ENCODE measurements at places on chromosomes 5 and 9.

- DNase-seq, result no peak
Measured at GRCh38 chr5:95730730-95731570, at the start of gene RHOBTB3. TSS of gene RHOBTB3 (plus strand) at chr5:95731336. CDS start at chr5:95731683, 347 bp downstream.

DNA sequence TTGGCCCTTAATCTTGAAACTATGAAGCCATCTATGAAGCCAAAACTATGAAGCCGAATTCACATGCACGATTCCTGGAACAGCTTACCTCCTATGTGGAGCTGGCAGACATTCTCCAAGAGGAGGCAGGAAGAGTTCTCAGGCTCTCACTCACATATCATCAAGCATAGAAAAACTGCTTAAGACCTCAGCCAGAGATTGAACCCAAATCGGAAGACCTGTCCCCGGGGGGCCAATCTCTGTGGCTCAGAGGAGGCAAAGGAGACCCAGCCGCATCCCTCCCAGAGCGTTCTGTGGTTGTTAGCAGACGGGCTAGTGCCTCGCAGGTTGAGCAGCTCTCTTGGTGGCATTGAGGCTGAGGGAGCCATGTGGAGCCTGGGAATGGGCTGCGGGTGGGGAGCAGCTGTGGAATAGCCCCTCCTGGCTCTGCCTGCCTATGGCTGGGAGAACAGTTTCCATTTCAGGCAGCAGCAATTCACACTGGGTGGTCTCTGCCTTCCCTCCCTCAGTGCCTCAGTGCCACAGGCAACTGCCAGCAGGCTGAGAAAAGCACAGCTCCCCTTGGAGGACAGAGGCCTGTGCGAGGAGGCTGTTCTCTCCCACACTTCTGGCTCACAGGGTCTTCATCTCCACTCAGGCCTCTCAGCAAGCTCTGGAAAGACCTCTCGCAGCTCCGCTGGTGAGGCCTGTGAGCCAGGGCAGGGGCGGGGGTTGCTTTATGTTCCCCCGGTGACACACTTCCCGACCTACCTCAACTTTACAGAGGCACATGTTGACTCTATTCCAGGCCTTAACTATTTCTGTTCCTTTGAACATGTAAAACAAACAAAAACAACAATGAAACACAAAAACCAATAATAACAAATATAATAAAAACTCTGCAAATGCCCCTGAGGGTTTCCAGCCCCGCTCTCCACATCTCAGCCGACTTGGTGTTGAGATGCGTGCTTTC is 17.4 kb upstream of the TMEM174 start:
- DNase-seq, result no peak

GRCh38 chr5:937151-937924 is 44.7 kb downstream of the TRIP13 start:
- DNase-seq, result no peak

- no peak for DNase-seq
Measured at GRCh38 chr5:151469992-151470391, 22.6 kb downstream of the SLC36A1 start.

DNA sequence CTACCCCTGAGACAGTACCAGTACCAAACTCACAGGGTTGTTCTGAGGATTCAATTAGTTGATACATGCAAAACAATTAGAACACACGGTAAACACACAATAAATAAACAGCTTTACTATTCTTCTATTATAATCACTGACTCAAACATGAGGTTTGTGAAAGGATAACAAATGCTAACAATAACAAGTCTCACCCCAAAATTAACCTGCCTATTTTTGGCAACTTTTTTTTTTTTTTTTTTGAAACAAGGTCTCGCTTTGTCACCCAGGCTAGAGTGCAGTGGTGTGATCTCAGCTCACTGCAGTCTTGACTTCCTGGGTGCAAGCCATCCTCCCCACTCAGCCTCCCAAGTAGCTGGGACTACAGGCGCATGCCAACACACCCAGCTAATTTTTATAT is 6.5 kb downstream of the ECPAS start:
- no peak for DNase-seq

- DNase-seq, result no peak
Measured at GRCh38 chr5:159405611-159406031, 75.3 kb upstream of the IL12B start.

- no peak for DNase-seq
Measured at GRCh38 chr9:36258996-36259533, 817 bp upstream of the GNE start.

- no peak for DNase-seq
Measured at GRCh38 chr9:91405343-91406077, 18.1 kb downstream of the NFIL3 start.

DNA sequence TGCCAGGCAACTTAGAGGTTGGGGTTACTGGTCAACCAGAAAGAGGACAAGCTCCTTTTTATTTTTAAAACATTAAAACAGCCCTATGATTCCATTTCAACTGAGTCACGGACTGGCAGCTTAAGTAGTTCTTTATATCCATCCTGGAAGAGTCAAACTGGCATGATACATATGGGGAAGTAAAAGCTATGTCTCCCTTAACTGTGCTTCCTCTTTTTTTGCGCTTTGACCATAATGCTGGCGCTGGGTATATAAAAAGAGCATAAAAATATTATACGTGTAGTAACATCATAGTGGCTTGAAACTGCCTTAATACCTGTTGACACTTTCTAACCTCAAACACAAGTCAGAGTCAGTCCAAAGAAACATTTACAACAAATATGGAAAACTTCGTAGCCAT is 274.4 kb downstream of the CSNK1G3 start:
- DNase-seq, result no peak

- DNase-seq, result no peak
Measured at GRCh38 chr9:98607787-98608186, 100.9 kb downstream of the GABBR2 start.

GRCh38 chr5:132877938-132878337 is 4.5 kb downstream of the LEAP2 start:
- DNase-seq, result no peak
